Stimulated activated CD8-positive, alpha-beta memory T cell treated with anti-CD3 and anti-CD28 coated beads, Interleukin-12 subunit alpha, Interleukin-12 subunit beta, amount 100 ng/mL, for 4 hours (primary cell): ENCODE measurements at places on chromosomes 7 and 10.

DNA sequence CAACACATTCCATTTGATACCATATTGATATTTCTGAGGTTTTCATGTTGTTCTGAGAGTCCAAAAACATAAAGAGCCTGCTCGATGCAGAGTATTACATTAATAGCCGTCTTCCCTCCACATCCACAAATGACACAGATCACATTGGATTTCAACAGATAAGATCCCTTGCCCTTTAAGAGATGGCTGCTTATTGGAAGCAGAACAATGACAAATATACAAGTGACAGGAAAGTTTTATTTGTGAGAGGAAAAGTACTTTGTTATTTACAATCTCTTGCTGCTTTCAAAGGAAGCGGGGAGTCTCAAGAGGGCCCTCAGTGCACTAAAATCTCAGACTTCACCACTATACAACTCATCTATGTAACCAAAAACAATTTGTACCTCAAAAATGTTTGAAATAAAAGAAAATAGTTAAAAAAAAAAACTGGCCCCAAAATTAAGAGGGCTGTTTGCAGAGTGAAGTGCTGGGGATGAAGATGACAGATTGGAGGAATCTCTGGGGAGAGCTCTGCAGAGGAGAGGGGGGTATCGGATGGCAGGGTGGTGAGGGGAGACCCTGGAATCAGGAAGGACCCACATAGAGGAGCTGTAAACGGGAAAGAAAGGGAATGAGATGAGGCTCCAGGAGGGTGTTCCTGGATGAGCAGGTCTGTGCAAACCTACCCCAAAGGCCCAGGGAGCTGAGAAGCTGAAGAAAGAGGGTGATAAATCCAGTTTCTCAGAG lies 42.5 kb upstream of the ZNF438 start:
- DNase-seq: no peak

GRCh38 chr7:805261-805660 lies 27.0 kb upstream of the SUN1 start:
- DNase-seq: no peak

GRCh38 chr7:139132887-139133286 lies 23.4 kb upstream of the ZC3HAV1 start:
- no peak for DNase-seq

DNA sequence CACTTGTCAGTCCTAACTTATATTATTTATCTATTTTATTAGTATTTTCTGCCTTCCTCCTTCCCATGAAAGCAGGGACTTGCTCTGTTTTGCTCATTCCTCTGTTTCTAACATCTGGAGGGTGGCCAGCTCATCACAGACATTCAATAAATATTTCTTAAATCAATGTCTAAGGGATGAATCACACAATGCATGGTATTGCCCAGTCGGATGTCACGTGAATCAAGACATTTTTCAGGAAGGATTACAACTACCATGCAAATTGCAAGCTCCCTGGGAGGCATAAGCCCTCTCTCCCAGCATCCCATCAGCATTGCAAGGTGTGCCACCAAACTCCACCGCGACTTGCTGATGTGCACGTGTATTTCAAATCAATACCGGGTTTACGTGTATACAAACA lies 146.6 kb upstream of the RNF32 start:
- DNase-seq: no peak

GRCh38 chr7:41162612-41163011 lies 540.3 kb downstream of the INHBA start:
- DNase-seq: no peak

DNA sequence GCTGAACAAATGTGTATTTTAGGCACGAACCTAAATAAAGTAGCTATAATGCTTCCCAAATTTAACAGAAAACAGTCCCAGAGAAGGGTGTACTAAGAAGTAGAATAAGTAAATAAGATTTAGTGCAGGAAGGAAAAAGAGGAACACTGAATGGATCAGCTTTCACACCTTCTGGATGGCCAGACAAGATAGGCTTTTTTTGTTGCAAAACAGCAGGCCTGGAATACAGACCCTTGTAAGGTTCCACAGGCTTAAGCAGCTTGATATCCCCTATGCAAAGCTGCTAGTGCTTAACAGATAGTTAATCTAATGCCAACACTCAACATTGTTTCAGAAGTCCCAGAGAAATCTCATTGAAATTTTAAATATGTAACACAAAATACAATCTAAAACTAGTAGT lies 328.1 kb upstream of the STEAP1 start:
- DNase-seq: no peak

DNA sequence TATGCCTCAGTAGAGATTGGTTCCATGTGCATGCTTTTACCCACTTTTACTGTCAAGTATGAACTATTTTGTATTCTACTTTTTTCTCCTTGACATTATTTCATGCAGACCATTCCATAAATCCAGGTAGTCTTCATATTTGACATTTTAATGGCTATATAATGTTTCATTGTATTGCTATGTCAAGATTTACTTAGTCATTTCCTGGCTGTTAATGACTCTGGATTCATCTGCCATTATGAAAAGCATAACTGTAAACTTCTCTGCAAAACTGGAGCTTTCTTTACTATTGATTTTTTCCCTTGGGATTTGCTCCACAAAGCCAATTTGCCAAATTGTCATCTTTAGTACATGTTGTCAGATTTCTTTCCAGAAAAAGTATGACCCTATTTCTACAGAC lies 6.8 kb upstream of the MSRB2 start:
- no peak for DNase-seq

DNA sequence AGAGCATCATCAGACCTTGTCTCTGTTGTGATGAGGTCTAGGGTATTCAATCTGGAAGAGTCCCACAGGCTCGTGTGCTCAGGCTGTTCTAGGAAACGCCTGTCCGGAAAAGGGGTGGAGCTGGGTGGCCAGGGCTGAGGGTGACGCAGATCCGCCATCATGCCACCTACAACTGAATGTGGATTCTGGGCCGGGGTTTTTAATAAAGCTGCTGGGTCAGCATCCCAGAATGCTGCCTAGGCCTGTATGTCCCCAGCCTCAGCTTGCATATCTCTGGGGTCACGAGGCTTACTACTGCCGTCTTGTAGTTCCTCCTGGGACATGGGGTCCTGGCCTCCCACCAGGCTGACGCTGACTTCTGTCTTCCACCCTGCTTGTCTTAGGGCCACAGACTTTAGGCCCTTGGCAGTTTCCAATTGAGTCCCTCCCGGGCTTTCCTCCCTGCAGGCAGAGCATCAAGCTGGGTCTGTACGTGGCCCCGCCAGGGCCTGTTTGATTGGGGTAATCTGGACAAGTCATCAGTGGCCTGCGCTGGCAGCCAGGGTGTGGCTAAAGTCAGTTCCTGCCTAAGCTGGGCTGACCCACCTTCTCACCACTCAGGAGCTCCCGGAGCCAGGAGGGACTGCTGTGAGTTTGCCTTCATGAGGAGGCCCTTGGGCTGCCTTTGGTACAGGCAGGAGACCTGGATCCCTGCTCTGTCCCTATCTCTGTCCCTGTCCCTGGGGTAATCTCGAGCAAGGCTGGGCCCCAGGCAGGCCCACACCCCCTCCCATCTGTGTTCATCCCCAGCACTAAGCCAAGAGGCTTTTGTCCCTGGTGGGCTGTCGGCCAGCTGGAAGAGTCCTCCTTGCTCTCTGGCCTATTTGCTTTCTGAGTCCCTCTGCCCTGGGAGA lies 79.9 kb downstream of the ZMIZ1 start:
- no peak for DNase-seq

DNA sequence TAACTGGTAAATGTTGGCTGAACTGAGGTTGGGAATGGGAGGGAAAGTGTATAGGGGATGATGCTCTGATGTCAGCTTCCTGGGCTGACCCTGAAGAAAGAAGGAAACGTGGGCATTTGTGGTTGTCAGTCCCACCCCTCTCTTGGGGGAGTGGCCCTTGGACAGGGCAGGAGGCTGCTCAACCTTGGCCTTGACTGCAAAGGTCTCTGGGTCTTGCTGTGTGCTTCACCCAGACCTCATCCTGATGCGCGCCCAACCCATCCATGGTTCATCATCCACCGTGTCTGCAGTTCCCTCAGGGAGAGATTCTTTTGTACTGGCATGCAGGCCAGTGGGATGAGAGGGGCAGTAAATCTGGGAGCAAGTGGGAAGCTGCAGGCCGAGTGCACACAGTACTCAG lies 4.7 kb upstream of the ZYX start:
- no peak for DNase-seq

GRCh38 chr7:14207138-14207537 lies 217.7 kb upstream of the ETV1 start:
- no peak for DNase-seq

- DNase-seq: no peak
Measured at GRCh38 chr10:58773341-58773740, 260.7 kb downstream of the BICC1 start.

GRCh38 chr7:38775506-38776175 lies 133.3 kb downstream of the VPS41 start:
- no peak for DNase-seq

DNA sequence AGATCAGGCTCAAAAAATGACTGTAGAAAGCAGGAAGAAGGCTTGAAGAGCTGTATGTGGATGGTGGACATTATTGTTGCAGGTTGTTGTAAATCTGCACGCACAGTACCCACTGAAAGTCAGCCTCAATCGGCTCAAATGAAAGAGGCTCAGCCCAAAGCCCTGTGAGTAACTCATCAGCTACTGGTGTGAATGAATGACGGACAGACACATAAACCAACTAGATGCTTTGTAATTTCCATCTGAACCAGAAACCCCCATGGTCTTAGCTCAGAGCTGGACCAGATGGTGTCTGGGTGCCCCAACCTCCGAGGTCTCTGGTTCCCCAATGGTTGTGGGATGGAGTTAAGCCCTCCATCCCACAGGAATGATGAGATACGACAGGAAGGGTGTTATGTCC lies 7.4 kb downstream of the CALN1 start:
- DNase-seq: no peak
